A549 treated with GW870086 at 1 μM for 4 hours (cell line): ENCODE measurements at places on chromosomes 1 and 21. TPM values are rescaled to one million over a fixed set of nuclear protein-coding genes. Genes with fewer than 3 reads are reported as not detected.

Gene CD1B
- total RNA-seq: not detected in 5 replicates

Gene OXCT2
- total RNA-seq: 0.49 to 0.97 TPM (median 0.63 TPM) in 5 replicates

Gene RNU1-3
- total RNA-seq: 36.3 TPM in 1 of 5 replicates, not detected in the others

Gene NPHP4
- 3.4 to 5.3 TPM (median 5.0 TPM) in 5 replicates for total RNA-seq

Gene ITLN1
- total RNA-seq: not detected in 5 replicates

Gene C8B
- total RNA-seq: not detected in 5 replicates

Gene AMY2A
- not detected in 5 replicates for total RNA-seq

Gene MROH9
- total RNA-seq: not detected in 5 replicates

Gene GPR157
- 3.2 to 9.0 TPM (median 6.9 TPM) in 5 replicates for total RNA-seq

Gene PBXIP1
- 13.0 to 14.6 TPM (median 13.5 TPM) in 5 replicates for total RNA-seq

Gene KCNT2
- 0.06 to 0.07 TPM (median 0.07 TPM) in 4 of 5 replicates, not detected in the other for total RNA-seq

Gene ERG
- total RNA-seq: not detected in 5 replicates

Gene COL6A2
- total RNA-seq: 14.2 to 16.4 TPM (median 15.6 TPM) in 5 replicates

Gene NUP210L
- 0.02 TPM in 1 of 5 replicates, not detected in the others for total RNA-seq

Gene KRTAP11-1
- total RNA-seq: not detected in 5 replicates

Gene THEMIS2
- total RNA-seq: 0.70 to 1.4 TPM (median 1.3 TPM) in 5 replicates

Gene MMP23B
- 0.51 to 0.88 TPM (median 0.54 TPM) in 5 replicates for total RNA-seq

Gene OLFML2B
- 0.31 to 1.1 TPM (median 0.48 TPM) in 5 replicates for total RNA-seq

Gene IVL
- total RNA-seq: 0.10 to 0.15 TPM (median 0.10 TPM) in 3 of 5 replicates, not detected in the others

Gene CAMTA1
- total RNA-seq: 59.8 to 73.8 TPM (median 64.5 TPM) in 5 replicates

Gene ZMYND12
- 0.37 to 0.49 TPM (median 0.40 TPM) in 4 of 5 replicates, not detected in the other for total RNA-seq

Gene AKR7A3
- 0.11 to 0.21 TPM (median 0.16 TPM) in 4 of 5 replicates, not detected in the other for total RNA-seq

Gene METTL18
- total RNA-seq: 5.2 to 6.7 TPM (median 6.5 TPM) in 5 replicates

Gene ZBED6
- total RNA-seq: 1.2 to 5.1 TPM (median 2.9 TPM) in 5 replicates

Gene GRIK3
- total RNA-seq: not detected in 5 replicates

Gene PTCH2
- total RNA-seq: 0.15 to 0.25 TPM (median 0.19 TPM) in 5 replicates

Gene SERPINC1
- total RNA-seq: 0.11 to 0.16 TPM (median 0.13 TPM) in 3 of 5 replicates, not detected in the others

Gene CA6
- total RNA-seq: not detected in 5 replicates

Gene EPS8L3
- total RNA-seq: 0.47 to 1.6 TPM (median 0.85 TPM) in 5 replicates

Gene CD46
- 80.9 to 120 TPM (median 117 TPM) in 5 replicates for total RNA-seq

Gene RASAL2
- total RNA-seq: 14.6 to 20.8 TPM (median 17.9 TPM) in 5 replicates

Gene GGPS1
- 16.4 to 21.9 TPM (median 21.2 TPM) in 5 replicates for total RNA-seq
